ENCODE measurements at places on chromosomes 7 and 10. TPM values are rescaled to one million over a fixed set of nuclear protein-coding genes. Genes with fewer than 3 reads are reported as not detected.

DNA sequence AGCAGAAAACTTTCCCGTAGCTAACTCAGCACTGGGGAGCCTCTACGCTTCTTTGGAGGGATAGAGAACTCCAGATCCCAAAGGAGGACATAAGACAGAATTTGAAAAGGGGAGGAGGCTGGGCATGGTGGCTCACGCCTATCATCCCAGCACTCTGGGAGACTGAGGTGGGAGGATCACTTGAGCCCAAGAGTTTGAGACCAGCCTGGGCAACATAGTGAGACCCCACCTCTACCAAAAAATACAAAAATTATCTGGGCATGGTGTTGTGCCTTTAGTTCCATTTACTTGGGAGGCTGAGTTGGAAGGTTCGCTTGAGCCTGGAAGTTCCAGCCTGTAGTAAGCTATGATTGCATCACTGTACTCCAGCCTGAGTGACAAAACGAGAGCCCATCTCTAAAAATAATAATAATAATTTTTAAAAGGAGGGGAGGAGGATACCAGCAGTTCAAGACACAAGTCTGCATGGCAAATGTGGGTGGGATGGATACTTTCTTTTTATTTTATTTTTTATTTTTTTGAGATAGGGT, 165.9 kb upstream of the SH2B2 start:
- H3K27ac ChIP-seq = no peak overlapping the region
- H3K4me3 ChIP-seq = no peak overlapping the region
- no peaks in the 10 kb centered on the region for H3K27me3 ChIP-seq
- no peaks in the 10 kb centered on the region for H3K36me3 ChIP-seq
- peaks cover 12% of the 10 kb centered on the region for H3K4me1 ChIP-seq

DNA sequence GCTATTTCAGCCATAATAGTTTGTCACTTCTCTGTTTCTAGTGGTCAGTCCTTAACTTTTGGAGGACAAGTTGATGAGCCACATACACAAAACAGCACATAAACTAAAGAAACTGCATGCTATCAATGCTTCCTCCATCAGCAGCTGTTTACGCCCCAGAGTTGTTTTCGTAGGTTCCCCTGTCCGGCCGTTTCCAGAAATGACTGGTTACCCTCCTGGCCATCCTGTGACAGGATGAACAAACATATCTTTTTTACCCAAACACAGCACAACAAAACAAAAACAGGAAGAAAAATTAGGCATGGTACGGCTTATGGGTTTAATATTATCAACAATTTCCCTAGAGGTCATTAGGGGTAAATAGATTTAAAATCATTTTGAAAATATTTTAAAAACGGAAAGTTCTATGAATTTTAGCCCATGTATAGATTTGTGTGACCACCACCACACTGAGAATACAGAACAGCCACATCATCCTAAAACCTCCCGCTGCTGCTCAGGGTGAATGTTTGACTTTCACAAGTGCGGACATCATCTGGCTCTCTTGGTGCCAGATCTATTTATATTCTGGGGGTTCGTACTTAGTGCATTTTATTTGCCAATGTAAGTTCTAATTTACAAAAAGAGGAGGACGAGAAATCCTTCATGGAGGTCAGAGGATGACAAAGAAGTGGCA, 74.8 kb downstream of the HIPK2 start:
- no peak overlapping the region for H3K27ac ChIP-seq
- no peak overlapping the region for H3K4me3 ChIP-seq
- H3K27me3 ChIP-seq = no peaks in the 10 kb centered on the region
- no peak for DNase-seq
- peaks cover 33% of the 10 kb centered on the region for H3K4me1 ChIP-seq

GRCh38 chr7:73394422-73394821, 39.2 kb upstream of the FZD9 start:
- no peaks in the 10 kb centered on the region for H3K36me3 ChIP-seq
- H3K27me3 ChIP-seq = no peaks in the 10 kb centered on the region
- DNase-seq = no peak
- H3K4me3 ChIP-seq = no peak overlapping the region
- H3K4me1 ChIP-seq = no peaks in the 10 kb centered on the region

GRCh38 chr7:27928001-27928400, 188.0 kb downstream of the TAX1BP1 start:
- DNase-seq = no peak
- H3K27ac ChIP-seq = no peak overlapping the region
- no peaks in the 10 kb centered on the region for H3K36me3 ChIP-seq
- peaks cover 11% of the 10 kb centered on the region for H3K4me1 ChIP-seq
- H3K27me3 ChIP-seq = no peaks in the 10 kb centered on the region

- H3K27ac ChIP-seq = peak overlapping the region; percentile 65
- peaks cover 2% of the 10 kb centered on the region for H3K27me3 ChIP-seq
- H3K36me3 ChIP-seq = peaks cover 9% of the 10 kb centered on the region
- no peak overlapping the region for H3K4me3 ChIP-seq
- H3K4me1 ChIP-seq = peaks cover 30% of the 10 kb centered on the region
Measured at GRCh38 chr10:50432211-50433009, 181.1 kb upstream of the ASAH2 start.

DNA sequence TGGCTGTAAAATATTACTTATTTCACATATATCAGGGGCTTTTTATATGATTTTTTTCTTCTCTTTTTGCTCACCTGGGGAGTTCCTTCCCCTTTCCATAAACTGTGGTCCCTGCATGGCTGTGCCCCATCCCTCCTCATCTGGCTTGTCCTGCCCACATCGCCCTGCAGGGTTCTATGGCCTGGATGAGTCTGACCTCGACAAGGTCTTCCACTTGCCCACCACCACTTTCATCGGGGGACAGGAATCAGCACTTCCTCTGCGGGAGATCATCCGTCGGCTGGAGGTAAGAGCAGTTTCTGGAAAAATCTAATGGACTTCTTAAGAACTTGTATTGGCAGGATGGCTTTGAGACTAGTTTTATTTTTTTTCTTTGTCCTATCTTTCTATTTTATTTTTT, 60.1 kb downstream of the OGDH start:
- H3K27ac ChIP-seq = no peak overlapping the region
- peaks cover 81% of the 10 kb centered on the region for H3K36me3 ChIP-seq
- H3K4me1 ChIP-seq = peaks cover 2% of the 10 kb centered on the region
- no peak overlapping the region for H3K4me3 ChIP-seq

DNA sequence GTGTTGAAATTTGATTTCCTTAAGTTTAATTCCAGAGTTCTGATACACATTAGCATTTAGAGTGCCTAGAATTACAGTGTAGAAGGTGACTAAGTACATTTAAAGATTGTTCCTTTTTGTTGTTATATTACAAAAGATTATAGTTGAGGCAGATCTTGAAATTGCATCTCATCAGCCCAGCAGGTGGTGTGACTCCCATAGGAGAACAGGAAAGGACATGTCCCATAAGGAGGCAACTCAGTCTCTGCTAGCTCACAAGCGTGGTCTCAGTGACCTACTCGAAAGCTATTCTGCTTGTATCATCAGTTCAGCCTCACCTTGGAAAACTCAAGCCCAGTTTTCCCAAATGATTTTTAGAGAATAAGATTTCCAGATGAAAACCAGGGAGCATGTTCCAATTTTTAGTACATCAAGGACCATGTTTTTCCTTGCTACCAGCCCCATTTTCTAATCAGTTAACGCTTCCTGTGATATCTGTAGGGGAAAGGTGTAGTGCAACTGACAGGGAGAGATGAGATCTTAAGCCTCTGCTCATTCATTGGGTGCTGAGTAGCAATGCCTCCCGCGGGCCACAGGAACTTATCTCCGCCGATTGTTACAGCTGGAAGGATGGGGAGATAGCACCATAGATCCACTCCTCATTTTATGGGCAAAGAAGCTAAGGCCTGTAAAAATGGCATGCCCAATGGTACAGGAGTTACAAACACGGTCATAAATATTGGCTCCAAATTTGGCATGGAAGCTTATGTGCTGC, 1.1 kb upstream of the GNAI1 start:
- peaks cover 6% of the 10 kb centered on the region for H3K36me3 ChIP-seq
- H3K27ac ChIP-seq = no peak overlapping the region
- no peak for DNase-seq
- H3K4me3 ChIP-seq = no peak overlapping the region
- peaks cover 8% of the 10 kb centered on the region for H3K4me1 ChIP-seq

DNA sequence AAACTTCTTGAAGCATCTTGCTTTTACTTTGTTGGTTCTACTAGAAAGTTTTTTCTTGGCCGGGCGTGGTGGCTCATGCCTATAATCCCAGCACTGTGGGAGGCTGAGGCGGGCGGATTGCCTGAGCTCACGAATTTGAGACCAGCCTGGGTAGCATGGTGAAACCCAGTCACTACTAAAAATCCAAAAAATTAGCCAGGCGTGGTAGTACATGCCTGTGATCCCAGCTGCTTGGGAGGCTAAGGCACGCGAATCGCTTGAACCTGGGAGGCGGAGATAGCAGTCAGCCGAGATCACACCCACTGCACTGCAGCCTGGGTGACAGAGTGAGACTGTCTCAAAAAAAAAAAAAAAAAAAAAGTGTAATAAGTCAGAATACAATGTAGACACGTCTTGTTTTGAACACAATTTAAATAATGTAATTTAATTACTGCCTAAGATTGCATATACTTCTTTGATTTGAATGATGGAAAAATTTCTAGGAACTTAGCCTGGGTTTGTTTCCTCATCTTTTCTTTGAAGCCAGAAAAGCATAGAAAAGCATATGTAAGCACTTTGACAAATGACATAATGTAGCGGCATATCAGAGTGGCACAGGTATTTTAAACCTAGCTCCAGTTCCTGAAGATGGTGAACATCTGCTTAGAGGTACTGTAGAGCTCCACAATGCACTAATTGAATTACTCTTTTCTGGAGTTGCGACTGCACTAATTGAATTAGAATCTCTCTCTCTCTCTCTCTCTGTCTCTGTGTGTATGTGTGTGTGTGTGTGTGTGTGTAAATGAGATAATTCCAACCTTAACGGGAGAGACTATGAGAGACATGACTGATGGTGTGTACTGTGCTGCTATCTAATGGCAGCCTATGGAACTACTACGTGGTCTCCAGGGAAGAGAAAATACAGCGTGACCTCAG, 87.8 kb downstream of the BTRC start:
- H3K36me3 ChIP-seq = no peaks in the 10 kb centered on the region
- no peaks in the 10 kb centered on the region for H3K27me3 ChIP-seq
- H3K4me1 ChIP-seq = peaks cover 7% of the 10 kb centered on the region
- no peak for DNase-seq
- H3K4me3 ChIP-seq = no peak overlapping the region

DNA sequence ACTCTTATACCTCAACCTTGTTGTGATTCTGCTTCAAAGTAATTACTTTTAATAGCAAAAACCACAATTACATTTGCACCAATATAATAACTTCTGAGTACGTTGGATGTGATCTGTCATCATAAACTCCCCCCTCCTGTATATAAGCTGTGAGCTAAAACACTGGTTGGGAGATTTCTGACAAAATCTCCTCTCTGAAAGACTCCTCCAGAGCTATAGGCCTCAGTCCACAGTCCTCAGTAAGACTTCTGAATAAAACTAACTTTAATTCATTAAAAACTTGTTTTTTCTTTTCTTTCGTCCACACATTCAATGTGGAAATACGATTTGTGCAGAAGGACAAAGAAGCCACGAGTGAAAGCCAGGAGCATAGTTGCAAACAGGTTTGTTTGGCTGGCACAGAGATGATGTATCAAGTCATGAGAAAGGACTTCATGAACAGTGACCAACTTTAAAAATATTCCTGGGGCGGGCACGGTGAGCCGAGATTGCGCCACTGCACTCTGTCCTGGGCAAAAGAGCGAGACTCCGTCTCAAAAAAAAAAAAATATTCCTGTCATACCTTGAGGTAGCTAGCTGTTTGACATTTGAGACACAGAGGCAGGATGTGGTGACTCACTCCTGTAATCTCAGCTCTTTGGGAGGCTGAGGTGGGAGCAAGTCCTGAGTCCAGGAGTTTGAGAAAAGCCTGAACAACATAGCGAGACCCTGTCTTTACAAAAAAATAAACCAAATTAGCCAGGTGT, 91.1 kb upstream of the ARHGAP21 start:
- no peak overlapping the region for H3K27ac ChIP-seq
- no peaks in the 10 kb centered on the region for H3K36me3 ChIP-seq
- H3K4me3 ChIP-seq = no peak overlapping the region
- H3K4me1 ChIP-seq = peaks cover 6% of the 10 kb centered on the region
- H3K27me3 ChIP-seq = no peaks in the 10 kb centered on the region
- DNase-seq = no peak

DNA sequence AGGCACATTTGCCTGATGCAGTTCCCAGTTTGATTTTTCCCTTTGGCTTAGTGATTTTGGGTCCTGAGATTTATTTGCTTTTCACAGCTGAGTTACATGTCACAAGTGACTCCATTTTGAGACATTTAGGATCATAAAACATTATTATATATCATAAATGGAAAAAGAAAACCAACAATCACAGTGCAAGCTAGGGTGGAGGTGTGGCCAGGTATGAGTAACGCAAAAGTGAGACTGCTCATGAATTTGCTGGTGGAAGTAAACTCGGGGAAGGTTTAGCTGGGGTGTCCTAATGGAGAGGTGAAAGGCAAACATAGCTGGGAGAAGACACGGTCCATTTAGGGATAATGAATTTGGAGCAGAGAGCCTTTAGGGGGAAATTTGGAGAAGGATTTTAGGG, 21.7 kb upstream of the UCN3 start:
- no peak overlapping the region for H3K27ac ChIP-seq
- DNase-seq = no peak
- no peaks in the 10 kb centered on the region for H3K36me3 ChIP-seq

DNA sequence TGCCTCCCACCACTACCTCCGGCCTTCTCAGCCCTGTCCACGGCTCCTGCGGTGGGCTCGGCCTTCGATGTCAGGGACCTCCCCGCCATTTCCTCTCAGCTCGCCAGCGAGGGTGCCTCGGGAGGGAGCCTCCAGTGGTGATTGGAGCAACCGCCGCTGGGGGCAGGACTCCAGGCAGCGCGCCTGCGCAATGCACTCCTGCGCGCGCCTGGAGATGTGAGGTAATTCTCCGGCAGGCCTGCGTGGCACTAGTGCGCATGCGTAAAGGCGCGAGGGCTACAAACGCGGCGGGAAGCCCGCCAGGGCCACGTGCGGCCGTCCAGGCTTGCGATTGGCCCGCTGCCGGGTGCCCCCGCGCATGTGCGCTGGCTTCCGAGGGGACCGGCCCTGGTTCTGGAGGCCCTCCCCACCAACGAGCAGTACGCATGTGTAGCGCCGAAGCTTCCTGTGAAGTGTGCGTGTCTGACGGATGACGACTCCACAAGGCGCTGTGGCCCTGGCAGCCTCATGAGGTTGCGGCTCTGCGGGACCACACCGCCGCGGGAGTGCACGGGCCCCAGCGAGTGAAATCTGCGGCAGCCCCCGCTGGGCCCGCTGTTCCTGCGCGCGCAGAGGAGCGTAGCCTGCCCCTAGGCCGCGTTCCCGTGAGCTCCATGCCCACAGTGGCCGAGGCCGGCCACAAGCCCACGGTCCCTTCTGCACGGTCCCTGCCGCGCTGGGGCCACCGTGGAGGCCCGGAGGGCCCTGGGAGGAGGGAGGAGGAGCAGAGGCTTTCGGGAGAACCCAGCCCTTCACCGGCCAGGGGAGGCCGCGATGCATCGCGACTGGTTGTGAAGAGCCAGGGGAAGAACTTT, at the start of gene SYCE1:
Gene SYCE1, minus strand, starts transcription at position 143 of the 854 bp plus-strand sequence. Its CDS starts 54 bp downstream, at position 89.
- H3K4me1 ChIP-seq = no peaks in the 10 kb centered on the region
- H3K27ac ChIP-seq = no peak within 1 kb of the TSS
- no peaks in the 10 kb centered on the region for H3K36me3 ChIP-seq
- peaks cover 2% of the 10 kb centered on the region for H3K27me3 ChIP-seq

- H3K27ac ChIP-seq = no peak overlapping the region
- peaks cover 17% of the 10 kb centered on the region for H3K4me1 ChIP-seq
- no peak overlapping the region for H3K4me3 ChIP-seq
- H3K27me3 ChIP-seq = no peaks in the 10 kb centered on the region
- DNase-seq = no peak
Measured at GRCh38 chr10:12484002-12484918, 134.9 kb downstream of the CAMK1D start.

The PAX4 gene
- total RNA-seq = not detected

The RPP30 gene
- total RNA-seq = 45.5 TPM

The CASD1 gene
- 9.6 TPM for total RNA-seq

The IFRD1 gene
- 33.4 TPM for total RNA-seq

The ABCC2 gene
- total RNA-seq = 0.95 TPM

The TET1 gene
- total RNA-seq = 1.6 TPM

The MPP7 gene
- 4.3 TPM for total RNA-seq

The MYL7 gene
- not detected for total RNA-seq

Data from activated CD4-positive, alpha-beta memory T cell treated with anti-CD3 and anti-CD28 coated beads, Interleukin-2, amount 10 ng/mL, durations not matched to agents 7 days and 5 days (primary cell).